ENCODE measurements at places on chromosomes 4 and X.

DNA sequence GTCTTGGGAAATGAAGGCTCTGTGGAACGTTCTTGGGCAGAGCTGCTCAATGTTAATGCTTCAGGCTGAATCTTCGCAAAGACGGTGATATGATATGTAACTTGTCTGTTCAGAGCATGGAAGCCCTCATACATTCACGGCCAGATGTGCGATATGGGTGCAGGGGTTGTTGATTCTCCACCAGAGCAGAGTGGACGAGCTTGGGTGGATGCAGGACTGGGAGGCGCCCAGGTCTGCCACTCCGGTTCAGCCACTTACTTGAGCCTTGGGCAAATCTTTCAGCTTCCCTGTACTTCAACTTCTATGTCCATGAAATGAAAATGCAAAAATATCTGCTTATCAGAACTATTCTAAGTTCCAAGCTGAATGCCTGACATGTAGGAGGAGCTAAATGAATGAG lies 47.4 kb upstream of the MND1 start:
- DNase-seq, result no peak

DNA sequence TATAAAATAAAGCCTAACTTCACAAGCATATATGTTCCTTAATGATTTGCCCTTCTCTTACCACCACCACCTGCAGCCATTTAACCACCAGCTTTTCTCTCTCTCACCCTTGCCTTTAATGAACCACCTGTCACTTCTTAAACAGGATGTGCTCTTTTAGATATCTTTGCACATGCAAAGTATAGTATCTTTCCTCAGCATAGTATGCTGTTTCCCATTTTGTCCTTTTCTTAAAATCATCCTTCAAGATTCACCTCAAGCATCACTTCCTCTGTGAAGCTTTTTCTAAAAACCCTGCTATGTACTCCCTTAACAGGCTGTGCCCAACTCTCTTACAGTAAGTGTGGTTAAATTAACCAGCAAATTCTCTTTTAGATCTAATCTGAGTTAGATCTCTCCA lies 8.2 kb upstream of the CNOT6L start:
- DNase-seq, result no peak

DNA sequence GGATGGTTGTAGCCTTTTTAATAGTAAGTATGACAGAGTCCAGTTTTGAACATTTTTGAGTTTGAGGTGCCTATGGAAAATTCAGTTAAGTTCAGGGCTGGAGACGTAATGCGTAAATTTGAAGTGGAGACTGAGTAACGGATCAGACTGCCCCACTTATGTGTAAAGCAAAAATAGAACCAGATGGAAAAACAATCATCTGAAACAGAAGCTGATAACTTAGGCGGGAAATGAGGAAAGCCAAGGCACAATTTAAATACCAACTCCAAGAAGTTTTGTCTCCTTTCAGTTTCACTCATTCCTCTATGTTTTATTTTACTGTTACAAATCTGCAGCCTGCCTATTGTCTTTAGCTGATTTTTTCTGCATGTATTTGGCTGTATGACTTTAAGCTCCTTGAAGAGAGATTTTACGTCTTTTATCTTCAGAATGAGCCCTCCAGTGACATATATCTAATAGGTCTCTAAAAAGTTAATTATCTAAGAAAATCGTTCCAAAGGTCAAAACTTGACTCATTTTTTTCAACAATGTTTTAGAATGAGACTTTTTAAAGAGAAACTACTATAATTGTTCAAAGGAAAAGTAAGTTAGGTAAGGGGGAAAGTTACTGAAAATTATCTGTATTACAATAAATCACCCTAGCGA lies 1.1 kb downstream of the SGCB start:
- no peak for DNase-seq

DNA sequence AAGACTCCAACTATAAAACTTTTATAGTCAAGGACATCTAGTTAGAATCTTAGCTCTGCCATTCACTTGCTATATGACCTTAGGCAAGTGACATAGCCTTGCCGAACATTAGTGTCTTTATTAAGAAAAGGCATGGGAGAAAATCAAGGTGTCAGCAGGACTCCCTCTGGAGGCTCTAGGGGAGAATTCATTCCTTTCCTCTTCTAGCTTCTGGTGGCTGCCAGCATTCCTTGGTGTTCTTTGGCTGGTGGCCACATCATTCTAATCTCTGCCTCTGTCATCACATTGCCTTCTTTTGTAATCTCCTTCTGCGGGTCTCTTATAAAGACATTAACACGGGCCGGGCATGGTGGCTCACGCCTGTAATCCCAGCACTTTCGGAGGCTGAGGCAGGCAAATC lies 99.8 kb downstream of the PPP1R2C start:
- no peak for DNase-seq

GRCh38 chr4:153577053-153577452 lies 107.0 kb upstream of the TLR2 start:
- DNase-seq, result no peak

- DNase-seq, result peak; percentile 53
These were observed 10.8 kb upstream of the PITX2 start for GRCh38 chr4:110633358-110634341.

DNA sequence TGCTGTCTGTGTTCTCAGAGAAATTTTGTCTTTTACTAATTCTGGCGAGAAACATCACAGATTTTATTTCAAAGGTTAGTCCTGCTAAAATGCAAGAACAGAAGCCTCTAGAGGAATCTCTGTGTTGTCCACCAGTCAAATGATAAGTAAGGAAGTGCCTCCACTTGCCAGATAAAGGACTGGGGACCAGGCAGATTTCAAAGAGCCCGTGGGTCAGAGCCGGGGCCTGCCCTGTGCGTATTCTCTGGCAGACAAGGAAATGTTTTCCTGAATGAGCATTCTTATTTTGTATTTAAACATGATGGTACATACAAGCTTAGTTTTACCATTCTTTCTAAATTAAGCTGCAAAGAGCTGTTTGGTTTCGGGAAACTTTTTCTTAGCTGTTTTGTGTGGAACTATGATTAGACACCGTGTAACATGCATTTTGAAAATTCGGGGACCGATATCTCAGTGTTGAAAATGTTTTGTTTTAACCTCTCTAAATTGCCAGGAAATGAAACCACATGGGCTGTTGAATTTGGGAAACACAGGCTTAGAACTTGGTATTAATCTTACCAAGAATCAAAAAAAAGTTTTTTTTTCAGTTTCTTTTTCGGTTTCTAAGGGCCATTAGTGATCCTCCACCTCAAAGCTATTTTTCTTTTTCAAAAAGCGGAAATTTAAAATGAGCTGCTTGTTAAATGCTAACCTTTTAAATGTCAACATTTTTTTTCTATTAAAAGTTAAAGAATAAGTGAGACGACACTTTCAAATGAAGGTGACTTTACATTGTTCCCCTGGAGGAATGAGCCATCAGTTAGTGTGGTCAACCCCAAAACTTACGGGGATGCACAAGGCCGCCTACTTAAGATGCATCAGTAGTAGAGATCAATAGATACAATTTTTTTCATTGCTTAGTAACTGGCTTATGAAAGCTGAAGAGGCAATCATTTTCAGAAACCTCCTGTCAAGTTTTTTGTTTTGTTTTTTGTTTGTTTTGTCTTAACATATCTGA lies 89.6 kb upstream of the MTM1 start:
- no peak for DNase-seq

DNA sequence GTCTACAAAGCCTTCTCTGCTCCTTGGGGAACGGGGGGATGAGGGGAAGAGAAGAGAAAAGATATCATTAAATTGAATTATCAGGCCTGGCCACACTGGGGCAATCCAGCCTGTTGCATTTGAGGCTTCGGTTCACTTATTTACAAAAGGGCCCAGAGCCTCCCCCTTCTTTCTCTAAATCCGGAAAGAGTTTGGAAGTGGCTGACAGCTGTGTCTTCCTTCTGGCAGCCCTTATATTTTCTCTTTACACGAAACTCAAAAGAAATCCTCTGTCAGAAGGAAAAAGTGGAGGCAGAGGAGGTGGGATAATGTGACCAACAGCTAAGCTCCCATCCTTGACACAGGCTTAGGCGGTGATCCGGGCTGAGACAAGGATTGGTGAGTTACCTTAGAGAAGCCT lies 158.3 kb upstream of the TAPT1 start:
- no peak for DNase-seq

- DNase-seq, result no peak
These were observed 177.8 kb upstream of the C1QTNF7 start for GRCh38 chr4:15250021-15250441.

DNA sequence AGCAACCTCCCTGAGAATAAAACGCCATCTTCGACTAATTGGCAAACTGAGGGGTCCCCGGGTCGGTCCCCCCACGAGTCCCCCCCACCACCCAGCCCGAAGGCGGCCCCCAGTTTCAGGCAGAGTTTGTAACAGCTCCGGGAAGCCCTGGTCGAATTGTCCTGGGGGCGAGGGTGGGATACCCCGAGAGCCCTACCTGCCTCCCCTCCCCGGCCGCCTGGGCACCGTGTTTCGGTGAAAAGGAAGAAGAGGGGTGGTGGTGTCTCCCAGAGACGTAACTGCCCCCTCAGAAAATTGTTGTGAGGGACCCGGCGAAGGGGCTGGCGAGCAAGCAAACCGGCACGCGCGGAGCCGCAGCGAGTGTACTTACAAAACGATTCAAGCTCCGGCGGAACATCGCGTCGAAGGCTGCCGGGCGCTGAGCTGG lies 1.2 kb downstream of the ATP11C start:
- no peak for DNase-seq

DNA sequence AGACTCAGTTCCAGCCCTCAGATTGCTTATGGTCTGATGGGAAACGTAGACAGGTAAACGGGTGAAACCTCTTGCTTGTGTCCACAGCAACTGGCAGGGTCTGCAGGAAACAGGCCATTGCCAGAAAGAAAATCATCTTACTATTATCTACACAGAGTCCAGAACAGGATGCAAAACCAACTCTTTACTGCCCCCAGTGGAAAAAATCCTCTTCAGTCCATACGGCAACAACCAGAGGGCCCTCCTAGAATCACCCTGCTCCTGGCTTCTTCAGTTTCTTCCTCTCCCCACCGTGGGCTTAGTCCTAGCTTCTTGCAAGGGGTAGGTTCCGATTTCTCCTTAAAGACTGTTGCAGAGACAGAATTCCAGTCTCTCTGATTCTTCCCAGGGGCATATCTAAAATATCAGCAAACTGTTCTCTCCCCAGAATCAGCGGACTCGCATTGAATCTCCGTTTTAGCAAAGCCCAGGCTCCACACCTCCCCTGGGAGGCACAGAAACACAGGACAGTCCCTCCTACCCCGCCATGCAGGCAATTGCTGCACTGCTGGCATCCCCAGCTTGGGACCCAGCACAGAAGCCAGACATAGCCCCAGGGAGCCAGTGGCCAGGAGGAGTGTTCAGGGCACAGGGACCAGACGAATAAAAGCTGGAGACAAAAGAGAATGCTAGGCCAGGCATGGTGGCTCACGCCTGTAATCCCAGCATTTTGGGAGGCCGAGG lies 41.0 kb upstream of the SH3RF1 start:
- DNase-seq, result no peak

DNA sequence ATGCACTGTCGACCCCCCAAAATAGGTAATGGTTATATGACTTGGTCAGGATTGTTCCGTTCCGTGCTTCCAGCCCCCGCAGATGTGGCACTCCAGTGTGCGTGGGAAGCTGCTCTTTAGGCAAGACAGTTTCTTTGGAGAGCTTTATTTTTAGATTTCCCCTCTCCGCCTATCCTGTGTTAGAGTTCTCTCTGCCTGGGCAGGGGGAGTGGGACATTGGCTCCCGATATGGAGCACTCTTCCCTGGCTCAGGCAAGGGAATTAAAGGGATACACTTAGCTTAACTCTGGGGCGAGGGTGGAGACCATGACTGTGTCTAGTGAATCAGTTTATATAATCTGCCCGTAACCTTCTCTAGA lies 36.0 kb downstream of the DLG3 start:
- no peak for DNase-seq
